Activated T-cell treated with anti-CD3 and anti-CD28 coated beads, Interleukin-2, amount 50 U/mL, for 1 hour (primary cell): ENCODE measurements at places on chromosomes 1 and 21.

DNA sequence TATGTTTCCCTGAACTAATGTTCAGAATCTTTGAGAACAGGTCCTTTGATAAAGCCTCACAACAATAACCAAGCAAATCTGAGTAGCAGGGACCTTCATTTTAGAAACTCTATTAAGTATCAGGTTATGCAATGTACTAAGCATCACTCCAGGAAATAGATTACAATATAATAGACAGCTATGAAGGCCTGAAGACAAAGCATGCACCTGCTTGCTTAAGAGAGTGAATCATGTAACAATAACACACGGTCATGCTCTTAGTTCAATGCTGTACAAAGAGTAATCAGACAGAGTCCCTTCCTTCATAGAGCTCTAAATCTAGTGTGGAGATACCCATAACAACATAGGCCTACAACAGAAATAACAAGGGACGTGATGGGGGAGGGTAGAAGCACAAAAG is 8.1 kb upstream of the CMPK1 start:
- DNase-seq = no peak

DNA sequence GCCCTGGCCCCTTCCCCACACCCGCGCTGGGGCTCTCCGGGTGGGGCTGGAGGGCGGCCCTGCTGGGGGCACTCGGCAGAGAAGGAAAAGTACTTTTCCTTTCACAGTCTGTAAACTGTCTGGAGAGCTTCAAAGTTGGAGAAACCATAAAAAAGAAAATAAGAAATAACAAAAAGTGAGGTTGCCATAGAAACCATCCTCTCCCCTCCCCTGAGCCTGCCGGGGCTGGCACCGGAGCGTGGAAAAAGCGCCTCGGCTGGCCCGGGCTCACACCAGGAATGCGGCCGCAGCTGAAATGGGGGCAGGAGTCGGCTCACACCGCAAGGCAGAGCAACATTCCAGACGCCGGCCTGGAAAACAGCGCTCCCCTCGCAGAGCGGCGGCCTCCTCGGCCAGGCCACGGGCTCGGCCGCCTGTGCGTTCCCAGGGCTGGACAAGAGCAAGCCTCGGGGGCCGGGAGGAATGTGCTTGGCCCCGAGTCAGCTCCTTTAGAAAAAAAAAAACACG is 69.2 kb downstream of the MORN1 start:
- DNase-seq = no peak

DNA sequence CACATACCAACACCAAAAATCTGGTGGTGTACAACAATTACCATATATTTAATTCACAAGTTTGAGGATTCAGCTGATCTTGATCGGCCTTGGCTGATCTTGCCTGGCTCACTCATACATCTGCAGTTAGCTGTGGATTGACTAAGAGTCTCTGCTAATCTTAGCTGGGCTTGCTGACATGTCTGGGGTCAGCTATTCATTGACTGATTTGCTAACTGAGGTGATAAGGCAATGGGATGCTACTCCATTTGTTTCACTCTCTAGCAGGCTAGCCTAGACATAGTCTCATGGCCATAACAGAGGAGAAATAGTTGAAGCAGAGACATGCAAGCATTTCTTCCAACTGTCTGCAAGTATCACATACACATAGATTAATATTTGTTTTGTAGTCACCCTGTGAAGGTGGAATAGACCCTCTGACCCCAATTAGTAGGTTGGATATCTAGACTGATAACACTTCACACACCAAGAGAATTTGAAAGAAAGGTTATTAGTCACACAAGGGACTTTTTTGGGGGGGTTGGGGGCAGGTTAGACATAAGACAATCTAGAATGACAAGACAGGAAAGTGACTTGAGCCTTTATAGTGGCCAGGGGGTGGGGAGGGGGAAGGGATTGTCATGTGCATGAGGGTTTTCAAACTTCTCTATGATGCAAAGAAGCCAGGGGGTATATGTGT is 142.3 kb downstream of the BARHL2 start:
- DNase-seq = no peak

DNA sequence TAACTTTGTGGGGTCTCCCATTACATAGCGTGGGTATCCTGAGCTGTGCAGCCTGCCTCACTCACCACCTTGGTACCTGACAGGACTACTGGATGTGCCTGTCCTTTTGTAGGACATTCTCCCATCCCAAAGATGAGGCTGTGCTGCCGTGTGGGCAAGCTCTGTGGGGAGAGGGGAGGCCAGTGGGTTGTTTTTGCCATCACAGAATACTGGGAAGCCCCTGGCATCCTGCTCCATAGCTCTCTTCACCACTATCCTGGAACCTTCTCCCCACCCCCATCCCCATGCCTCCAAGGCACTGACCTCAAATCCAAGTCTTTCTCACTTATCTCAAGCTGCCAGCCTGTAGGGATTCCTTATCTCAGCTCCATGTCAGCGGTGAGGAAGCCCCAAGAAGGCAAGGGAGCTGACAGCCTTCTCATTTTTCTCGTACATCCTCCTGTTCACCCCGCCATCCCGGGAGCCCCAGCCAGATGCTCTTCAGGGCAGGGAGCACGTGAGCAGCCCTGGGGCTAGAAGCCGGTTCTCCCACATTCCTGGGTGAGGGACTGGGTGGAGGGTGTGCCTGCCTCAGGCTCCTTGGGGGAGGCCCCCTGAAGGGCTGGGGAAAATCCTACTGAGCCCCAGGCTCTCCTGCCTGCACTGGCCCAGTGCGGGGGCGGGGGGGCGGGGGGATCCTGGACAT is 2.4 kb upstream of the ELF3 start:
- DNase-seq = no peak

DNA sequence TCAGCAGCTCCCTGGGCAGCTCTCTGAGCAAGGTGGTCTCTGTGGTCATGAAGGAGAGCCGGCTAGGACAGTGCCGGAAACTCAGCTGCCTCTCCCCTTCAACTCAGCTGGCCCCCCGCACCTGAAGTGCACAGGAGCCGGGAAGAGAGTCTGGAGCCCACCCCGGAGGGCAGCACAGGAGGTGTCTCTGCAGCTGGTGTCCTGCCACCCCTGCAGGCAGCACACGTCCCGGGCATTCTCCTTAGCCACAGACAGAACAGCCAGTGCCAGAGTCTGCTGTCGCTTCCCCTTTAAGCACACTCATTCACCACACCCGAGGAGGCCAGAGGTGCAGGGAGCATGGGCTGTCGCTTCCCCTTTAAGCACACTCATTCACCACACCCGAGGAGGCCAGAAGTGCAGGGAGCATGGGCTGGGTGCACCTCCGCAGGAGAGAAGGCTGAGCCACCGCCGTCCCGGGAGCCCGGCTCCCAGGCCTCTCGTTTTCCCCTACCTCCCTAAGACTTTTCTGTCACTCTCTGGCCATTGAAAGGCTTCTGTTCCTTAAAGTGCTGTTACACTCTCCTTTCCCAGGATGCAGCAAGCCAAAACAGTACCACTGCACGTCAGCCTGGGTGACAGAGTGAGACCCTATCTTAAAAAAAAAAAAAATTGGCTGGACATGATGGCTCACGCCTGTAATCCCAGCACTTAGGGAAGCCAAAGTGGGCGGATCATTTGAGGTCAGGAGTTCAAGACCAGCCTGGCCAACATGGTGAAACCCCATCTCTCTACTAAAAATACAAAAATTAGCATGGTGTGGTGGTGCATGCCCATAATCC is 16.9 kb upstream of the SAMD11 start:
- no peak for DNase-seq

DNA sequence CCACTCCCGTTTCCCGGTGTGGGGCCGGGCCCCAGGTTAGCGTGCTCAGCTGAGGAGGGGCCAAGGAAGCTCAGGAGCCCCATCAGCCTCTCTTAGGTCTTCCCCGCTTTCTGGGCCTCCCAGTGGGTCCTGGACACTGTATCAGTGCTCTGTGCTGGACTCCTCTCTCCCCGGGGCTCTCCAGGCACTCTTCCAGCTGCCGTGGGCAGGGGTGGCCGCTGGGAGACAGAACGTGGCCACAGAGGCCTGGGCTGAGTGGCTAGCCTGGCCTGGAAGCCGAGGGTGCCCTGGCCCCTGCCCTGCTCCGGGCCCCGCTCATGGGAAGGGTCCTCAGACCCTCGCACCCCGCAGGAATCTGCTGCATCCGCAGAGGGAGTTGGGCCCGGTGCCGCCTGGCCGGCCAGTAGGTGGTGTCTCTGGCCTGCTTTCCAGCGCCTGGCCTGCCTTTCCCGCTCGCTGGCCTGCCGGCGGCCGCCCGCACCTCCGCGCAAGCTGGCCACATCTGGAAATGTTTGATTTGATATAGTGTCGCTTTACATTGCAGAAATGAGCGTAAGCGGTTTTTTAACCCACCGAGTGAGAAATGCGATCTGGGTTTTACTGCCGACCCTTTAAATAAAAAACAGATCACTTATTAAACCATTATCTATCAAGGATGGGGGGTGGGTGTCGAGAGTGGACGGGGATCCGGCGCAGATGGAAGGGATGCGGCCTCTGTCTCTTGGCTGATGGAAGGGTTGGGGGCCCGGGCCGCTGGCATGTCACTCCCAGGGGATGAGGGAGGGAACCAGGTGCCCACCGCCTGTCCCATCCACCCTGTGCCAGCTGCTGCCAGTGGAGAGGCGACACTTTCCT is 74.4 kb upstream of the TTC34 start:
- no peak for DNase-seq

DNA sequence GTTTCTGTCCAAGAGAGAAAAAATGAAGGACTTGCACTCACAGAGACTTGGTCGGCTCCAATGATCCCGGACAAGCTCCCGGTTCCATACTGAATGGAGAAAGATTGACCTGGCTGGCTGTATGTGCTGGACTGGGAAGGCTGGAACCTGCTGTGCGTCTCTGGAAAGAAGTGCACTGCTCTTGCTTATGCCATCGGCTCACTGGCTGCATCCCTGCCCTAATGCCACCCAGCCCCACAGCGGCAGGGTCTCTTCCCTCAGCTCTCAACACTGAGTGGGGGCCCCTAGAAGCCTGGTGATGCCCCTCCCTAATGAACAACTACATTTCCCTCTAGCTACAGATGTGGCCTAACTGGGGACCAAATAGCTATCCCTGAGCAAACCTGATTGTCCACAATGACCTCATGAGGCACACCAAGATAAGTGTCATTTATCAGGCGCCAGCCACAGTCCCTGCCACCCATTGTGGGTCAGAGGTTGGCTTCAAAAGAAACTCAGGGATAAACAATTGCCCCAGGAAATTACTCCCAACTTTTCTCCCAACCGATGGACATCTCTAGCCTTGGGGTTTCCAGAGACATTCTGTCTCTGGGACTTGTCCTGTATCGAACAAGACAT is 2.6 kb downstream of the CTSE start:
- no peak for DNase-seq

DNA sequence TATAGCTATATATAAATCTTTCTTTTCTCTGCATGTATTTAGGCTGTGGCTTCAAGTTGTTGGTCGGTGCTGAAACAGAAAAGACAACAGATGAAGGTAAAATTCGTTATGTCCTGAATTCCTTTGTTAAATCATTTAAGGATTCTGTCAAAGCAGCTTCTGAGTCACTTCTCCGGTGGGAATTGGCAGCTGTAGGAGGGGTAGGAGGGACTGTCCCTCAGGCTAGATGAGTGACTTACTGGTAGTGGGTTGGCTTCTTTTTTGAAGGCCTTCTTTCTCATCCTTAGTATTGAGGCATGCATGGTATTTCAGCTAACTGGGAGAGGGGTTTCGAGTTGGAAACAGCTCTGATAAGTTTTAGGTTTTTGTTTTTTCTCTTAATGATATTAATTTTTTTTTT is 22.1 kb upstream of the NEXN start:
- no peak for DNase-seq

- DNase-seq = no peak
These were observed 403.0 kb downstream of the SRGAP2C start for GRCh38 chr1:121587777-121588176.

DNA sequence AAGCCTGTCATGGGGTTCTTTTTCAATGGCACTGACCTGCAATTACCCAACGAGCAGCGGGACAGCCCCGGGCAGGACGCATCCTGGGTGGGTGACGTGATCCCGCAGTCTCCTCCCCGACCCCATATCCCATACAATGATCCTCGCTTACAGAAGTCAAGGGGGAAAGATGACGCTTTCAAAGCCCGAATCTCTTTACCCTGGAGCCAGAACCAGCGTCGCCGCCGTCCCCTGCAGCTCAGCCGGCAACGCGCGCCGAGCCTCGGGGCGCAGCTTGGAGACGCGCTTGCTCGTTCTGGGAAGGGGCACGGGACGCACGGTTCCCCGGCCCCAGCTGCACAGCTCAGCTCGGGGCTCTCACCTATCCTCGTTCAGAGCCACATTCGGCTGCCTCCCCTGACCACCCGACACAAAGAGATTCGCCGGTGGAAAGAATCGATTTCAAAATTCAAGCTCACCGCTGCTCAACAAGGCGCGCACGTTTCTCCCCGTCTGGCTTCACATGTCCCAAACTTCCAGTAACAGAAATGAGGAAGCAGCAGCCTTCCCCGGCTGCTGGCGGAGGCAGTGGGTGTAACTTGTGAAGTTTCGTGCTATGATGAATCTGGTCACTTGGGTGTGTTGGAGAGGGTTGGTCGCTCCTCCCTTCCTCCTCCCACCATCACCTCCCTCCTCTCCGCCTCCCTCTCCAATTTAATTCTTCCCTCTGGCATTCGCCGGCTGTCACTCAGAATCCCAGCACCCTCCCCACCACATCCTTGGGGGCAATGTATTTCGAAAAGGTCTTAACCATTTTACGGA is at the start of gene TIAM1:
TSS of gene TIAM1 (minus strand) at position 582 of the 801 bp plus-strand sequence. CDS start 77,289 bp downstream, outside the sequence.
- DNase-seq = peak; percentile 31

GRCh38 chr1:41243079-41243385 is 926 bp upstream of the SCMH1 start:
- DNase-seq = no peak

DNA sequence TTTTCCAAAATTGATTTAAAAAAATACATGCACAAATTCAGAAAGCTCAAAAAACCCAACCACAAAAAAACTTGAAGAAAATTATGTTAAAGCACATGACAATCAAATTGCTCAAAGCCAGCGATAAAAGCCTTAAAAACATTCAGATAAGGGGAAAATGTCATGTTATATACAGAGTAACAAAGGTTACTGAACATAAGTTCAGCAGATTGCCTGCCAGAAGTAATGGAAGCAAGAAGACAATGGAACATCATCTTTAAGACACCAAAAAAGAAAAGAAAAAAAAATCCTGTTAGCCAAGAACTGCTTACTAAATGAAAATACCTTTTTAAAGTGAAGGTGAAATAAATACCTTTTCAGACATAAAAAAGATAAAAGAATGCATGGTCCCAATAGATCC is 147.2 kb upstream of the SGIP1 start:
- no peak for DNase-seq

- no peak for DNase-seq
These were observed 4.4 kb downstream of the F13B start for GRCh38 chr1:197062692-197063091.

DNA sequence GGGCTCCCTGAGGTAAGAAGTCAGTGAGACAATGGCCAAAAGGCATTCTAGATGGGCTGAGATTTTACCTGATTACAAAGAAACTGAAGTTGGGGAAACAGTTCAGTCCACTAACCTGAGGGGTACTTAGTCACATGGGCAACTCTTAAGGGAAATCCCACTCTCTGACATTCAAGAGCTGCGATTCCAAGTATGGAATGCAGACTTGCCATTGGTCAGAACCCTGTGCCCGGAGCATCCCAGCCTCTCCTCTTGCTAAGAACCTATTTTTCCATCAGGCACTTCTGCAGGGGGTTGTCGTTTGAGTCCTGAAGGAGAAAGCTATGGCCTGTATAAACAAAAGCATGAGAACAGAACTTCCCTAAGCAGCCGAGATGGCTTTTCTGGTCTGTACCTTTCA is 434.9 kb upstream of the DAB1 start:
- DNase-seq = no peak
